Esophagus (tissue), 2 donors: ENCODE measurements at places on chromosomes 4 and X. TPM values are rescaled to one million over a fixed set of nuclear protein-coding genes. Genes with fewer than 3 reads are reported as not detected.

Gene RNF128
- polyA plus RNA-seq = 3.3 TPM

Gene RAI2
- 3.9 TPM for polyA plus RNA-seq

Gene XKRX
- 1.5 TPM for polyA plus RNA-seq

Gene LUZP4
- polyA plus RNA-seq = not detected

Gene INPP4B
- polyA plus RNA-seq = 4.4 TPM

Gene SMIM31
- polyA plus RNA-seq = not detected

Gene AMBN
- not detected for polyA plus RNA-seq

Gene USP17L18
- polyA plus RNA-seq = not detected

Gene ENPEP
- 0.10 TPM for polyA plus RNA-seq

Gene MAGEA1
- polyA plus RNA-seq = not detected

Gene NR0B1
- polyA plus RNA-seq = not detected

Gene XAGE3
- not detected for polyA plus RNA-seq

Gene ENAM
- not detected for polyA plus RNA-seq

Gene ERVMER34-1
- polyA plus RNA-seq = 0.90 TPM

Gene GPRIN3
- 0.24 TPM for polyA plus RNA-seq

Gene CSAG1
- not detected for polyA plus RNA-seq

Gene SFRP2
- 5.0 TPM for polyA plus RNA-seq

Gene NXF3
- 0.19 TPM for polyA plus RNA-seq

Gene CXCL11
- polyA plus RNA-seq = 0.07 TPM

Gene PASD1
- not detected for polyA plus RNA-seq

Gene RPGR
- polyA plus RNA-seq = 10.0 TPM

Gene PABPC4L
- 0.28 TPM for polyA plus RNA-seq

Gene UGT2A1
- polyA plus RNA-seq = 0.01 TPM

Gene PHOX2B
- not detected for polyA plus RNA-seq

Gene CT45A3
- polyA plus RNA-seq = not detected

Gene SYN1
- polyA plus RNA-seq = 0.08 TPM

Gene DGKK
- polyA plus RNA-seq = not detected

Gene HHIP
- not detected for polyA plus RNA-seq

Gene MAGEB4
- polyA plus RNA-seq = not detected

Gene PTTG2
- not detected for polyA plus RNA-seq

Gene DRD5
- polyA plus RNA-seq = 0.02 TPM

Gene CTAG2
- polyA plus RNA-seq = 2.8 TPM

Gene AFF2
- 0.01 TPM for polyA plus RNA-seq

Gene DMD
- 3.6 TPM for polyA plus RNA-seq

Gene GRIA3
- polyA plus RNA-seq = not detected

Gene SERPINA7
- not detected for polyA plus RNA-seq

Gene ARMCX2
- 5.9 TPM for polyA plus RNA-seq

Gene ARHGAP24
- 2.8 TPM for polyA plus RNA-seq

Gene MAGEC3
- polyA plus RNA-seq = not detected

Gene NXT2
- 3.2 TPM for polyA plus RNA-seq

Gene CT55
- polyA plus RNA-seq = not detected

Gene MUC7
- not detected for polyA plus RNA-seq

Gene MMGT1
- 7.5 TPM for polyA plus RNA-seq

Gene CSAG3
- polyA plus RNA-seq = not detected

Gene MEPE
- polyA plus RNA-seq = not detected

Gene ANOS1
- polyA plus RNA-seq = 0.48 TPM

Gene ESX1
- polyA plus RNA-seq = not detected

Gene FDCSP
- 0.75 TPM for polyA plus RNA-seq
